Type B pancreatic cell (in vitro differentiated cells): ENCODE measurements at places on chromosomes 16 and 17. TPM values are rescaled to one million over a fixed set of nuclear protein-coding genes. Genes with fewer than 3 reads are reported as not detected.

Gene HP
- total RNA-seq, result not detected in 2 replicates

Gene MT1H
- 2.2 and 2.4 TPM in 2 replicates for total RNA-seq

- DNase-seq, result no peak
These were observed 12.9 kb downstream of the CIITA start for GRCh38 chr16:10889855-10890254.

- no peak for DNase-seq
These were observed 144.9 kb downstream of the PARN start for GRCh38 chr16:14485121-14485551.

DNA sequence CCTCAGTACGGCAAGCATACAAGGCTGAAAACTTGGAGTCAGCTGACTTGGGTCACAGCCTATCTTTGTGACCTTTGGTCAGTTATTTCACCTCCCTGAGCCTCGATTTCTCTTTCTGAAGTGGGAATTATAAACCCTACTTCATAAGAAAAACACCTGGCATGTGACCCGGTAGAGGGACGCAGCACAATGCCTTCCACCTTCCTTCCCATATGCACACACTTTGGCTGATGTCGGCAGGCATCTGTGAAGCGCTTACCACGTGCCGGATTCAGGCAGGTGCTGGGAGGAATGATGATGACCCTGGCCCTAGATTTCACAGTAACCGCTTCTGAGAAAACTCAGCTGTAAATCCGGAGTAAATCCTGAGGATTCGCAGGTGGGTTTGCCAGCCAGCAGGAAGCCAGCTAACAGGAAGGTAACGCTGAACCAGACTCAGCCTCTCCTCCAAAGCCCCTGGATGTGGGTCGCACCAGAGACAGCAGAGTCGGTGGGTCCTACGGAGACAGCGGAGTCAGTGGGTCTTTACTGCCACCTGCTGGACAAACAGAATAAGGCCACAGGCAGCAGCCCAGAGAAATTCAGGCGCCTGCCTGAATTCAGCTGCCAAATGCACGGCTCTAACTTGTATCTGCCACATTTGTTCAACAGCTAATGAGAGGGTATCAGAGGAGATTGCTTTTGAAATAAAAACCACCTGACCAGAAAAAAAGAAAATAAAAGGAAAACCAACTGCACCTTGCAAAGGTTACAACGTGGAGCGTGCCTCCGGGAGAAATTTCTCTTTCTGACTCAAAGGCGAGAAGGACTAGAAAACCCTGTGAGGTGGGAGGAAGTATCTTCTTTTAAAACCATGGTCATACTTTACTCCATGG is 16.6 kb downstream of the COPRS start:
- DNase-seq, result peak; percentile 81

DNA sequence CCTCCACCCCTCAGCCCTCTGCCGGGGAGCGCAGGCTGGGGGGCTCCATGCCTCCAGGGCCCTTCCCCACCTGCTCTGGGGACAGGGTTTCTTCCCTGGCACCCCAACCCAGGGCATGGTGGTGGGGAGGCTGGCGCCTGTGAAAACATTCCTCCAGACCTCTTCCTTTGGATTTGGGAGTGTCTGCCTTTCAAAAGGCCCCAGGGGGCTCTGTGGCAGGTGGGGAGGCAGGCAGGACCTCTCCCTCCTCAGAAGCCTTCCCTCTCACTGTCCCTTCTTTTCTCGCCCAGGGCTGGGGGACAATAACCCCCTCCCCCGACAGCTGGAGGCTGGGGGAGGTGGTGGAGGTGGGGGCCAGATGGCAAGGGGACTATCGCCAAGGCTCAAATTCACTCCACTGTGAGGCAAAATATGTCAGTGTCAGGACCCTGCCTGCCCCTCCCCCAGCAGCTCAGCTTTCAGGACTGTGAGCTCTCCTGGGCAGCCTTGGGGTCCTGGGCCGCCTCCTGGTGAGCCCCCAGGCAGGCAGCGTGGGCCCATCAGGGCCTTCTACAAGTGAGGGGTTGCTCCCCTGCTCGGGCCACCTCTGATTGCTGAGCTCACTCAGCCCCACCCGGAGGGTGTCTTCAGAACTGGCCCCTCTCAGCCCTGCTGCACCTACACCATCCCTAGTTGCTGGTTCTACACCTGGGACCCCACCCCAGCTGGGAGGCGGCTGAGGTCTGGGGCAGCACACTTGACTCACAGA is 1.8 kb downstream of the CDH15 start:
- no peak for DNase-seq

DNA sequence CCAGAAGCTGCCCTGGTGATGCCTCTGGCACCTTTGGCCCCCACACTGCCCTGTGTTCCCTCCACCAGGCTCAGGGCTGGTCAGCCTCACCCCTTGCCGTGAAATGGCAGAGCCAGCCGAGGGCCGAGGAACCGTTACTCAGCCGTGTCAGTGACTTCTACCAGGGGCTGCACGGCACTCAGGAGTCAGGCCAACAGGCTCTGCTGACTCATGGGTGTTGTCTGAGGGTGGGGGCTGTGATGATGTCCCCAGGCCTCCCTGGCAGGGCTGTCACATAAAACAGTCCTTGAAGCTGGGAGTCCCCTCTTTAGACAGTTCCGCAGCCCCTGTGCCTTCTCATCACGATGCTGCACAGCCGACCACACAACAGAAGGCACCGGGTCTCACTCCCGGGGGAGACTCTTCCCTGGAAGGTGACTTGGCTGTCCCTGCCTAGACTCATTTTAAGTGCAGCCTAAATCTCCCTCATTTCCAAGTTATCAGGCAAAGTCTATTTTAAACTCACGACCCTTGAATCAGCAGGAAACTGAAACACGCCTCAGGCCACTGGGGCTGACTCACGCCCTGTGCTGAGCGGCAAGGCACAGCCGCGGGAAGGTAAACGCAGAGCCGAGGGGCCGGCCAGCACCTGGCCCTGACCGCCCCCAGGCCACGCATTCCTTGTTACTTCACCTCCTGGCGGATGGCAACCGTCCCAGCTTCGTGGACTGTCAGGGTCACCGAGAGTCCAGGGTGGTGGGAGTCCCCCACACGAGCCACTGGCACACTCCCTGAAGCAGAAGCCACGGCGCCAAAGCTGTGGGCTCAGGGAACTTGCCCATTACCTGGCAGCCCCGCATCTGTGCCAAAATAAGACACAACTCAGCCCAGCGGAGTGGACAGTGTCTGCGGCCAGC is 102.6 kb downstream of the ZNF778 start:
- DNase-seq, result no peak
